ENCODE measurements at places on chromosomes 7 and 10. TPM values are rescaled to one million over a fixed set of nuclear protein-coding genes. Genes with fewer than 3 reads are reported as not detected.
A peak's percentile ranks its signal among the peaks of the same experiment; 100 is the strongest.

- H3K4me3 ChIP-seq, result no peak overlapping the region
- no peak overlapping the region for H3K27ac ChIP-seq
- H3K27me3 ChIP-seq, result no peaks in the 10 kb centered on the region
- H3K4me1 ChIP-seq, result no peaks in the 10 kb centered on the region
- peak; percentile 28 for DNase-seq
Observed at GRCh38 chr10:88028654-88029053, 165.2 kb downstream of the PTEN start.

SPDYE16 gene
- not detected for total RNA-seq

- DNase-seq, result no peak
- H3K27me3 ChIP-seq, result no peaks in the 10 kb centered on the region
- no peak overlapping the region for H3K27ac ChIP-seq
- no peaks in the 10 kb centered on the region for H3K36me3 ChIP-seq
Observed at GRCh38 chr7:38142736-38143135, 35.3 kb upstream of the STARD3NL start.

NUTM2E gene
- total RNA-seq, result 0.08 TPM

GRCh38 chr10:47182934-47183703 lies 116.9 kb upstream of the GDF10 start:
- no peak overlapping the region for H3K4me3 ChIP-seq
- H3K27ac ChIP-seq, result no peak overlapping the region
- H3K36me3 ChIP-seq, result no peaks in the 10 kb centered on the region
- H3K4me1 ChIP-seq, result no peaks in the 10 kb centered on the region
- no peak for DNase-seq
- no peaks in the 10 kb centered on the region for H3K27me3 ChIP-seq

- no peaks in the 10 kb centered on the region for H3K27me3 ChIP-seq
- H3K27ac ChIP-seq, result no peak overlapping the region
- no peaks in the 10 kb centered on the region for H3K36me3 ChIP-seq
- peak; percentile 80 for DNase-seq
- no peaks in the 10 kb centered on the region for H3K4me1 ChIP-seq
Observed at GRCh38 chr7:29102558-29103151, 43.7 kb downstream of the CPVL start.

- no peak for DNase-seq
- H3K4me3 ChIP-seq, result no peak overlapping the region
- no peak overlapping the region for H3K27ac ChIP-seq
- no peaks in the 10 kb centered on the region for H3K4me1 ChIP-seq
- no peaks in the 10 kb centered on the region for H3K27me3 ChIP-seq
- H3K36me3 ChIP-seq, result no peaks in the 10 kb centered on the region
Observed at GRCh38 chr10:91514787-91515186, 104.6 kb downstream of the HECTD2 start.

GRCh38 chr10:72756674-72757385 lies 64.9 kb downstream of the MCU start:
- no peak overlapping the region for H3K4me3 ChIP-seq
- no peak for DNase-seq
- no peak overlapping the region for H3K27ac ChIP-seq
- H3K4me1 ChIP-seq, result no peaks in the 10 kb centered on the region
- no peaks in the 10 kb centered on the region for H3K36me3 ChIP-seq
- no peaks in the 10 kb centered on the region for H3K27me3 ChIP-seq

CLDN3 gene
- total RNA-seq, result 599 TPM

DPYSL4 gene
- 0.27 TPM for total RNA-seq

GRCh38 chr10:91680487-91680886 lies 47.6 kb upstream of the PPP1R3C start:
- H3K4me1 ChIP-seq, result no peaks in the 10 kb centered on the region
- H3K27ac ChIP-seq, result no peak overlapping the region
- H3K4me3 ChIP-seq, result no peak overlapping the region
- no peak for DNase-seq
- no peaks in the 10 kb centered on the region for H3K36me3 ChIP-seq

GRCh38 chr7:25854608-25855497 lies 297.1 kb upstream of the NFE2L3 start:
- no peaks in the 10 kb centered on the region for H3K36me3 ChIP-seq
- H3K27ac ChIP-seq, result peak overlapping the region; percentile 51
- H3K4me1 ChIP-seq, result peaks cover 6% of the 10 kb centered on the region
- peaks cover 9% of the 10 kb centered on the region for H3K27me3 ChIP-seq
- no peak overlapping the region for H3K4me3 ChIP-seq

GRCh38 chr7:48255046-48255445 lies 83.8 kb downstream of the ABCA13 start:
- DNase-seq, result no peak
- H3K36me3 ChIP-seq, result no peaks in the 10 kb centered on the region
- H3K4me1 ChIP-seq, result no peaks in the 10 kb centered on the region
- H3K4me3 ChIP-seq, result no peak overlapping the region

NPY4R2 gene
- 5.2 TPM for total RNA-seq

DNA sequence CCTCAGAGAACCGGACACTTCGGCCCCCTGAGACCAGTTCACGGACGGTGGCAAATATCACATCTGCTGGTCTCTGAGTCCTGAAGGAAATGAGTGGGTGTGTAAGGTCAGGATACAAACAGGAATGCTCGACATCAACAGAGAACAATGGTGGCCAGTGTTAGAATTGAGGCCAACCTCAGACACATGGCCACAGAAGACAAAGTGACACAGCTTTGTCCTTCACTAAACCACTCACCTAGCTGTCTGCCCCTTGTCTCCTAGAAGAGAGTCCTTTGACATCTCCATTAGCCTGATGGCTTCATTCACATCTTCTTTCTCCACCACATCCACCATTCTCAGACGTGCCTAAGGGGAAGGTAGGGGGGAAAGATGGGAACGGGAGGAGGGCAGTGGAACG lies 4.3 kb downstream of the COPS6 start:
- peaks cover 37% of the 10 kb centered on the region for H3K36me3 ChIP-seq
- H3K27me3 ChIP-seq, result no peaks in the 10 kb centered on the region
- H3K4me1 ChIP-seq, result peaks cover 3% of the 10 kb centered on the region
- no peak overlapping the region for H3K4me3 ChIP-seq
- no peak for DNase-seq
